ENCODE measurements at places on chromosomes 2 and 18.

DNA sequence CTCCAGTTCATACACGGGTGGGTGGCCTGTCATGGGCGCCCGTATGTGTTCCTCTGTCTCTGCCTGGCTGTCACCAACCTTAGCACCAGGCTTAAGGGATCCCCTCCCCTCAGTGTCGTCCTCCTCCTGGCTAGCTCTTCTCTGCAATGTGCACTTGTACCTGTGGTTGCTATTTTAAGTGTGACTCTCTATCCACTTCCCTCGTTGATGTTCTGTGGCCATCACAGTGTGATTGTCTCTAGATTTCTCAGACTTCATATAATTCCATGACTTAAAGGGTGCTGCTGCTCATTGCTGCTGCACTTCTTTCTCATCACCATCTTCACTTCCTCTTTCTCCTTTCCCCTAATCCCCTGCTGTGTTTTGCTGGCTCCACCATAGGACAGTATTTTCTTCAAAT is 143.4 kb downstream of the EML6 start:
- no peak overlapping the region for H3K27ac ChIP-seq
- H3K4me3 ChIP-seq = no peak overlapping the region
- H3K4me1 ChIP-seq = no peaks in the 10 kb centered on the region
- H3K36me3 ChIP-seq = no peaks in the 10 kb centered on the region
- DNase-seq = no peak
- no peaks in the 10 kb centered on the region for H3K27me3 ChIP-seq

DNA sequence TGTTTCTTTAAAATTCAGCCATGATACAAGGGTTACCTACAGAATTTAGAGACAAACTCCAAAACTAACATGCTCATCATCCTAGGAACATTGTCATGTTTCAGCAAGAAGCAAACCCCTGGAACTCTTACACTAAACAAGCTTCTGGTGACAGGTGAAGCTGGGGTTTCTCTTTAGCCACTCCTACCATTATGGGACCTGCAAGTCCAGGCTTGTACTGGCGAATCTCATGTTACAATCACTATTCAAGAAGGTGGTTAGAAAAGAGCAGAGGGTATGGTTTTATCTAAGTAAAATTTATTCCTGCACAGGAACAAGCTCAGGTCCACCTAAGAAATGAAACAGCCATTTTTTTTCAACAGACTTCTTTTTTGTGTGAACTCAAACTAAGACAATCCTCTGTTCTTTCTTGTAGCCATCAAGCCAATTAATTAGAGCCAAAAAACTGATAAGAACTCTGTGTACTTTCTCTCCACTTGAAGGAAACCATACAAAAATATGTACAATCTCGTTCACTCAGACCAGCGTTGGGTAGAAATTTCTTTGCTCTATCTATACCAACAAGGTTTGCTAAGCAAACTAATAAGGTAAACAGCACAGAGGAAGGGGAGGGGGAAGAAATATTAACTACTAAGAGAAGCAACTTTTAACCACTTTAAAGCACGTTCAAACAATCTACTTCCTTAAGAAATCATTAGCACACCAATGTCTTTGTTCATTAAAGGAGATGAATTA is 63.3 kb upstream of the NEDD4L start:
- H3K27ac ChIP-seq = no peak overlapping the region
- no peaks in the 10 kb centered on the region for H3K4me1 ChIP-seq
- no peaks in the 10 kb centered on the region for H3K36me3 ChIP-seq
- DNase-seq = no peak

DNA sequence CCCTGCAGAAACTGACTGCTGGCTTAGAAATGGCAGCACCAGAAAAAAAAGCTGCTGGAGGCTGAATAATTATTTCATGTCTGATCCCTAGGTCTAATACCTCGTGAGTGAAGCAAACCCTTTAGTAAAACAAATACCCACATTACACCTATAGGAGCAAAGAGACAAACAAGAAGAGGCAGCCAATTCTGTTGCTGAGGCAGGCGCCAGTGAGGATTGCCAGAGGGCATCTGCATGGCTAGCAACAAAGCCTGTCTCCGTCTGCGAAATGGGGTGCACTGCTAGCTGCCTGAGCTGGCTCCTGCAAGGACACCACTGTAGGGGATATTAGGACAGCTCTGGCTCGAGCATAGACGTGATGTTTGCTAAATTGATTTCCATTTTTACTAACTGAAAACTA is 509.7 kb downstream of the TDRD15 start:
- DNase-seq = no peak
- no peaks in the 10 kb centered on the region for H3K27me3 ChIP-seq
- no peaks in the 10 kb centered on the region for H3K36me3 ChIP-seq
- no peak overlapping the region for H3K27ac ChIP-seq

- no peaks in the 10 kb centered on the region for H3K27me3 ChIP-seq
- DNase-seq = no peak
- H3K4me1 ChIP-seq = no peaks in the 10 kb centered on the region
- no peaks in the 10 kb centered on the region for H3K36me3 ChIP-seq
Measured at GRCh38 chr2:107094450-107094986, 208.6 kb upstream of the ST6GAL2 start.

- no peak overlapping the region for H3K27ac ChIP-seq
- no peak overlapping the region for H3K4me3 ChIP-seq
- H3K4me1 ChIP-seq = peaks cover 21% of the 10 kb centered on the region
Measured at GRCh38 chr2:12935796-12936195, 219.1 kb downstream of the TRIB2 start.

GRCh38 chr2:214482728-214483127 is 71.9 kb downstream of the VWC2L start:
- no peaks in the 10 kb centered on the region for H3K4me1 ChIP-seq
- no peaks in the 10 kb centered on the region for H3K27me3 ChIP-seq
- DNase-seq = no peak
- no peaks in the 10 kb centered on the region for H3K36me3 ChIP-seq
- no peak overlapping the region for H3K27ac ChIP-seq

DNA sequence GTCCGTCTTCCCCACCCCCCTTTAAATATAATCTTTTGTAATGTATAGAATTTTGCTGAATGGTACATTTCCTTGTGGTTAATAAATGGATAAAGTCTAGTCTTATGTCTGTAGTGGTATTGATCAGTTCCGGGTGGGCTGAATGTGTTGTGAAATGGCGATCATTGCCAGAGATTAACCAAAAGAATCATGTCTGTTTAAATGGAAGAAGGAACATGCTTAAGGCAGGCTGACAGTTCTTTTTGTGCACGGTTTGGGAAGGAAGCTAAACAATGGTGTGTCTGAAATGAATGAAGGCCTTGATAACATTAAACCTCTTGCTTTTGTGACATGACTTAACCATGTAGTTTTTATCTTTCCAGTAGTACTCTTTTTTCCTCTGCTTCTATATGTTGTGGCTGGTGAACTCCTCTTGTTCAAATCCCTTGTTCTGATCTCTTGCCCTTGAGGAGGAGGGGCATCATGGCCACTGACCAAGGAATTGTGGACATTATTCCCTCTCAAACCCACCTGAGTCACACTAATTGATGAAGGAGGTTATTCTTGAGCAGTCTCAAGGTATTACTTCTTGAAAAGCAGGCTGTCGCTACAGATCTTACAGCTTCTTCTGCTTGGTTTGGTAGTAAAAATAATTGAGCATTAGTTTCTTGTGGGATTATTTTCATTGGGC is 1.7 kb downstream of the ACVR2A start:
- peak overlapping the region; percentile 87 for H3K4me3 ChIP-seq
- no peaks in the 10 kb centered on the region for H3K36me3 ChIP-seq
- no peak overlapping the region for H3K27ac ChIP-seq
- H3K4me1 ChIP-seq = peaks cover 60% of the 10 kb centered on the region
- DNase-seq = no peak

- DNase-seq = peak; percentile 34
- H3K4me1 ChIP-seq = peaks cover 39% of the 10 kb centered on the region
- no peak overlapping the region for H3K27ac ChIP-seq
Measured at GRCh38 chr2:120344214-120344975, 1.5 kb upstream of the INHBB start.

DNA sequence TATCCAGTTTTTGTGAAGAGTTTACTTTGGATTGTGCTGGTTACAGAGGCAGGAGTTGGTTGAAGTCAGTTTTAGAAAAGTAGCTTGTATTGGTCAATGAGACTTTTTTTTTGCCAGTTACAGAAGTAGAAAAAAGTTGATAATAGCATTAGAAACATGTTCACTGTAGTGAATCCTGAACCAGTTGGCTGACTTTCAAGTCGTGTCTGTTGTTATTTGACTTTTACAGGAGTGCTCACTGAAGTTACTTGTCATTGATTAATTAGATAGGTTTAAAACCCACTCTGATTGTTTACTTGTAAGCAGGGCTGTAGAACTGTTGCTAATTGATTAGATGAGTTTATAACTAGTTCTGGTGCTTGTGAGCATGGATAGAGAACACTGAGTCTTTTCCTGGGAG is 312.0 kb upstream of the VWC2L start:
- H3K4me1 ChIP-seq = no peaks in the 10 kb centered on the region
- no peak overlapping the region for H3K4me3 ChIP-seq
- H3K36me3 ChIP-seq = no peaks in the 10 kb centered on the region
- H3K27me3 ChIP-seq = no peaks in the 10 kb centered on the region
- H3K27ac ChIP-seq = no peak overlapping the region

GRCh38 chr18:12278215-12278671 is 24.1 kb downstream of the CIDEA start:
- peak overlapping the region; percentile 90 for H3K27ac ChIP-seq
- H3K27me3 ChIP-seq = no peaks in the 10 kb centered on the region
- peak overlapping the region; percentile 27 for H3K4me3 ChIP-seq
- H3K4me1 ChIP-seq = peaks cover 27% of the 10 kb centered on the region
- no peak for DNase-seq

DNA sequence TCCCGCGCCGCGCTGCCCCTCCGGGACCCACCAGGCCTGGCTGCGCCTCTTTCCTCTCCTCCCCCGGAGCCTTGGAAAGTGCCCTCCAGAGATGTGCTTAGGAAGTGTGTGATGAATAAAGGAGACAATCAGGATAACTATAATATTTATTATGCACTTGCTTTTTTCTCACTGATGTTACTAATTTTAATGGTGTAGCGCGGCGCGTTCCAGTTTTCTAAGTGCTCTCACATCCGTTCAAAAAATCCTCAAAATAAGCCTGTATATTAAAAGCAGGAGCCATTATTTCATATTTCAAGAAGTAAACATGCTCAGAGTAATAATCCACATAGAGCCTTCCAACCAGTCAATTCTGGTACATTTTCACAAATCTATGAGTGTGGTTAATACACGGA is 941 bp upstream of the MPPE1 start:
- peak overlapping the region; percentile 79 for H3K4me3 ChIP-seq
- H3K27me3 ChIP-seq = no peaks in the 10 kb centered on the region
- DNase-seq = no peak
- peak overlapping the region; percentile 100 for H3K27ac ChIP-seq

DNA sequence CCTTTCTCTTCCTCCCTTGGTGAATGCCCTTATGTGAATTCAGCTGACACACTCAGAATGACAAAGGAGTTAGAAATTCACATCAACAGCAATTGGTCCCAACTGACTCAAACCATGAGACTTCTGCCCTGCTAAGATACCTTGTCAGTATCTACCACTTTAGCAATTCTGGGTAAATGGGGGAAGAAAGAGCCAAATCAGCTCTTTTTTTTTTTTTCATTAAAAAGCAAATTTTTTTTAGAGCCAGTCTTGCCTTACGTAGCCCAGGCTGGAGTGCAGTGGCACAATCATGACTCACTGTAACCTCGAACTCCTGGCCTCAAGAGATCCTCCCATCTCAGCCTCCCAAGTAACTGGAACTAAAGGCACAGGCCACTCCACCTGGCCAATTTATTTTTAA is 1.7 kb upstream of the PPP4R1 start:
- H3K27me3 ChIP-seq = no peaks in the 10 kb centered on the region
- H3K4me1 ChIP-seq = peaks cover 23% of the 10 kb centered on the region
- H3K36me3 ChIP-seq = peaks cover 10% of the 10 kb centered on the region
- H3K27ac ChIP-seq = no peak overlapping the region
- no peak overlapping the region for H3K4me3 ChIP-seq
- no peak for DNase-seq

- H3K36me3 ChIP-seq = no peaks in the 10 kb centered on the region
- no peak overlapping the region for H3K27ac ChIP-seq
- no peak overlapping the region for H3K4me3 ChIP-seq
- no peaks in the 10 kb centered on the region for H3K4me1 ChIP-seq
Measured at GRCh38 chr2:112996635-112997034, 8.6 kb upstream of the IL36A start.

DNA sequence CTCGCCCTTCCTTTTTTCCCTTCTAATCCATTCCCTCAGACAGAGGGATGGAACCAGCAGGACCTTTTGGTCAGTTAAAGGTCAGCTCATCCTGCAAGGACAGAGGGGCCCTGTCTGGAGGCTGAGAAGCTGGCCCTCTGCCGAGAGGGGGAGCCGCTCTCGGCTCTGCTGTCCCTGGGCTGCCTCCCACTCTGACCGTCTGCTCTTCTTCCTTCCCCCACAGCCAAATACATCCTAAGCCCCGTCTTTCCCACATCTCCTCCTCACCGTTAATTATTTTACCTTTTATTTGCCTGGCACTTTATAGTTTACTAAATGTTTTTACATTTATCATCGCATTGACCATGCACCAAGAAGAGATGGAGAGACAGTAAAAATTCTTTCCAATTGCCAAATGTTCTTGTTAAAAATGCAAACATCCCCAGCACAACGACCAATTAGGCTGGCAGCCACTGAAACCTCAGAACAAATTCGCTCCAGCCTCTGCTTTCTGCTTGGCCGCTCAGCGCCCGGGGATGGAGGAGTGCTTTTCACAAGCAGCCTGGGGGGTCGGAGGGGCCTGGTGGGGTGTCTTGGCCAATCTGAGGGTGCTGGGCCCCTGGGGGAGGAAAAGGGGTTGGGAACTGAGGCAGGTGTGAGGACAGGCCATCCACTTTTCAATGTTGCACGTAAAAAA is 123.7 kb downstream of the TNS1 start:
- H3K27me3 ChIP-seq = no peaks in the 10 kb centered on the region
- H3K36me3 ChIP-seq = peaks cover 100% of the 10 kb centered on the region
- H3K4me3 ChIP-seq = no peak overlapping the region

GRCh38 chr2:171056307-171056706 is 104.4 kb downstream of the TLK1 start:
- H3K4me1 ChIP-seq = no peaks in the 10 kb centered on the region
- no peak for DNase-seq
- H3K27ac ChIP-seq = no peak overlapping the region
- no peak overlapping the region for H3K4me3 ChIP-seq

- no peak for DNase-seq
- no peaks in the 10 kb centered on the region for H3K36me3 ChIP-seq
- H3K4me3 ChIP-seq = no peak overlapping the region
- no peaks in the 10 kb centered on the region for H3K27me3 ChIP-seq
Measured at GRCh38 chr2:176848844-176849243, 363.8 kb upstream of the HNRNPA3 start.

DNA sequence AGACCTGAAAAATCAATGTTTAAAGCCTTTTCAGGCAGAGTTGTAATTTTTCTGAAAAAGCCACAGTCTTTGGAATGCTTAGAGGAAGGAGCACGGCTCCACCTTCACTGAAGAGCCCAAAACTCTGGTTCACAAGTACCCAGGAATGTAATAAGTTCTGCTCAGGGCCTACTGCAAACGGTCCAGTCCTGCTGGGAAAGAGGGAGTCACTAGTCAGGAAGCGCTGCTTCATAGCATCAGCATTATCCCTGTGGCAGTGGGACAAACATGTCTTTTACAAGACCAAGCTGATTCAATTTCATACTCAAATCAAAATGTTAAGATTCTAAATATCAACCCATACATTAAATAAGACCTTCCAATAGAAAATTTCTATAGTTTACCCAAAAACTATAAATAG is 152.9 kb upstream of the PGAP1 start:
- H3K27ac ChIP-seq = peak overlapping the region; percentile 10
- peaks cover 31% of the 10 kb centered on the region for H3K4me1 ChIP-seq
- no peak overlapping the region for H3K4me3 ChIP-seq
- no peak for DNase-seq
- no peaks in the 10 kb centered on the region for H3K27me3 ChIP-seq

Data from heart right ventricle (tissue), 16 donors.